GM10248 (cell line): ENCODE measurements at places on chromosomes 2 and 18.

- no peak for DNase-seq
Measured at GRCh38 chr2:230688490-230688889, 24.2 kb upstream of the CAB39 start.

DNA sequence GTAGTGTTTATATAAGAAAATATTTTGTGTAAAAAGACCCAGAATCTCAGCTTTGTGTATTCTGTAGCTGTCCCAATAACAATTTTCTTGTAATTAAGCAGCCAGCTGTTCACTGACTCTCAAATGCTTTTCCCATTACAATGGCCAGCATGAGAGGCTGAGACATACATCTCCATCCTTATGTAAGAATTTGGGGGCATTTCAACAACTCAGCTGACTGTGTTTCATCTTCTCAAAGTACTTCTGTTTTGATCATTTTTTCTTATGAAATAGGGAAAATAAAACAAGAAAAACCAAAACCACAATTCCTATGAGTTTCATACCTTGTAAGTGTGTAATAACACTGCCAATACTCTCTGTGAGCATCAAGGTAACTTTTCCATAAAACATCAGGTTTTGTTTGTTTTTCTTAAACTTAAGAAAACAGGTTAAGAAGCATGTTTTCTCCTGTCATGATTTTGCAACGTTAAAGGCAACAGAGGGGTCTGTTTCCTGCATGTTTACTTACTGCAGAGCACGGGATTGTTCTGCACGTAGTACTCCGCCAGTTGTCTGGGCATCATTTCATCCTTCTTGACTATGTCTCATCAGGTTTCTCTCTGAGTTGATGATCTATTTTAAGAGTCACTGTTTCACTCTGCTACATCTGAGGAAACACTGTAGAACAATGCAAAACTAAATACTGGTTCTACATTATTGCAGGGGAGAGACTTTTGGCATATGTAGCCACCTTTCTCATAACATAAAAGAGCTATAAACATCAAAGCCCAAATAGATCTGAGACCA lies 62.9 kb upstream of the CYRIA start:
- DNase-seq: no peak

- DNase-seq: no peak
Measured at GRCh38 chr18:2794159-2794558, 52.6 kb upstream of the EMILIN2 start.

DNA sequence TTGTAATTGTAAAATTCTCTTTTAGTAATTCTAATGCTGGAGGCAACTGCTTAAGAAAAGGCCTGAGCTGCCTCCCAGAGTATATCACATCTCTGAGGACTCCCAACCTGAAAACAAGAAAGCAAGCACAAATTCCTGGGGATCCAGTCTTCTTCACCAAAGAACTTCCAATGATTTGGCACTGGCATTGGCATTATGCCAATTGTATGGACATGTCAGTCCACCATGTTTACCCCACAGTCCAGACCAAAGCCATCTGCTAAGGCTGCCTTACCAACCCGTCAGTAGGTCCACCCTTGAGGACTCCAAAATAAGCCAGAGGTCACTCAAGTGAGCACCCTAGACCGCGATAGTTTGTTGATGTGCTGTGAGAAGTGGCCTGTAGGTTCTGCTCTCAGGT lies 263.1 kb downstream of the RND3 start:
- DNase-seq: no peak

GRCh38 chr2:190254063-190254850 lies 65.4 kb downstream of the HIBCH start:
- DNase-seq: no peak

- DNase-seq: no peak
Measured at GRCh38 chr2:187477051-187477450, 29.0 kb upstream of the CALCRL start.

DNA sequence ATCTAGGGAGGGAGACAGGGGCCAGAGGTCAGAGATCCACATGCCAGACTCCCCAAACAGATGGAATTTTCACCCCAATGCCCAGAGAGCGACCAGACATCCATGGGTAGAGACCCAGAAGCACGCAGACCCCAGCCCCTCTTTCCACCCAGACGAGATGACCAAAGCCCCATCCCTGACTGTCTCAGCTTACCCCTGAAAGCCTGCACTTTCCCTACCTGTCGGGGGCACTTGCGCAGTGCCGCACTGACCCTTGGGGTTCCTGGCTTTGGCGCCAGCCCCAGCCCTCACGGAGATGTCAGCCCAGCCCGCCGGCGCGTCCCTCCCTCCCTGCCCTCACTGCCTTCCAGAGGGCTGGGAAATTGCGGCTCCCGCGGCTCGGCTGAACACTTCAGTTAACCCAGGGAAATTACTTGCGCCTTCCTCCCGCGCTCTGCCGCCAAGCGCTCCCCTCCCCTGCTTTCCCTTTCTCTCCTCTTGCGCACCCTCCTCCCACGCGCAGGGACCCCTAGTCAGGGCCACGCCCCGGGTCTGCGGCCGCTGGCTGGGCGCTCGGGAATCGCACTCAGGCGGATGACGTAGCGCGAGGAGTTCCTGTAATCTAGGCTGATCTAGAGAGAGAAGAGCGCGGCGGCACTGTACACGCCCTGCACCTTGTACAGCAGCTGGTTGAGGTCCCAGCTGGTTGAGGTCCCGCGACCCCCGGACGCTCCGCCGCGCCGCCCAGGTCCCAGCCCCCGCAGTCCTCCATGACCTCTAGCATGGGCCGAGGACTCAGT lies 12.0 kb downstream of the ALPG start:
- DNase-seq: no peak

GRCh38 chr2:60230037-60230436 lies 323.4 kb downstream of the BCL11A start:
- DNase-seq: no peak

DNA sequence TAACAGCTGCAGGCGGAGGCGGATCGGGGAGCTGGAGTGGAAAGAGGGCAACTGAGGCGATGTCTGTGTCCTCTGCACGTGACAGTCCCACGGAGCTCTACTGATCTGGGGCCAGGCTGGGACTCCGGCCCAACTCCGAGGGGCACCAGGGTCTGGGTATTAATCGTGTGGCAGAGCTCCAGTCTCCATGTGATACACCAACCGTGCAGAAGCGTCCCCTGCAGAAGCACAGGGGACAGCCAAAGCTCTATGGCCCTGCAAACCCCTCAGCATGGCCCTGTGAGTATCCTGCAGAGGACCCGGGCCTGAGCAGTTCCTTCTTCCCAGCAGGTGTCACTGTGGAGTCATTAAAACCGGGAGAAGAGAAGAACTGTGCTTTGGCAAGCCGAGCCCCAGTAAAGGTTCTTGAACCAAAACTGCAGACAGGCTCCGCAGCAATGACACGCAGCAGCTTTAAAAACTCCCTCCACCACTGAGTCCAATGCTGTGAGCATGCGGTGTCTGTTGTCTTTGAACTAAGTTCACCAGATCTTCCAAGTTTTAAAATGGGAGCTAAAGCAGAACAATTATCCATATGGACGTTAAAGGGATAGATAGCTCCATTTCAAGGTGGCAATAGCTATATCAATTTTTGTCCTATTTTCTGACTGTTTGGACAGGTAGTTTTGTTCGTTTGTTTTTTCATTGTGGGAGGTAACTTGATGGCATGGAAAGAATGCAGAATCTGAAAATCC lies 79.4 kb downstream of the TMEM182 start:
- DNase-seq: peak; percentile 43

DNA sequence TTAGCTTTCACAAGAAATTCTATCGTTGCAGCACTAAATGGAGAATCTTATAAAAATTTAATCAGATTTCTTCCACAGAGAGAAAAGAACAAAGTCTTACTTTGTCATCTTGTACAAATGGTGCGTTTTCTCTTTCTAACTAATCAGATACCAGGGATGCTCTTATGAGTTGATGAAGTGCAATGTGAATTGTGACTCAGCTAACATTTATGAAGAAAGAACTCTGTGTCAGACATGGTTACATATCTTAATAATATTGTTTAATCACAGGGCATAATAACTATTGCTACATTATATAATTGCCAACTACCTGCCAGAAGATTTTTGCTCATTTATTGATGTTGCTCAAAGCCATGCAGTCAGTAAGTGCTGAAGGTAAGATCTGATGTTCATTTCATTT lies 465.0 kb downstream of the CCDC85A start:
- no peak for DNase-seq

GRCh38 chr2:58938988-58939387 lies 697.9 kb upstream of the FANCL start:
- no peak for DNase-seq

- DNase-seq: no peak
Measured at GRCh38 chr18:32937066-32937465, 164.2 kb upstream of the KLHL14 start.

- no peak for DNase-seq
Measured at GRCh38 chr2:107133412-107133811, 247.4 kb upstream of the ST6GAL2 start.

DNA sequence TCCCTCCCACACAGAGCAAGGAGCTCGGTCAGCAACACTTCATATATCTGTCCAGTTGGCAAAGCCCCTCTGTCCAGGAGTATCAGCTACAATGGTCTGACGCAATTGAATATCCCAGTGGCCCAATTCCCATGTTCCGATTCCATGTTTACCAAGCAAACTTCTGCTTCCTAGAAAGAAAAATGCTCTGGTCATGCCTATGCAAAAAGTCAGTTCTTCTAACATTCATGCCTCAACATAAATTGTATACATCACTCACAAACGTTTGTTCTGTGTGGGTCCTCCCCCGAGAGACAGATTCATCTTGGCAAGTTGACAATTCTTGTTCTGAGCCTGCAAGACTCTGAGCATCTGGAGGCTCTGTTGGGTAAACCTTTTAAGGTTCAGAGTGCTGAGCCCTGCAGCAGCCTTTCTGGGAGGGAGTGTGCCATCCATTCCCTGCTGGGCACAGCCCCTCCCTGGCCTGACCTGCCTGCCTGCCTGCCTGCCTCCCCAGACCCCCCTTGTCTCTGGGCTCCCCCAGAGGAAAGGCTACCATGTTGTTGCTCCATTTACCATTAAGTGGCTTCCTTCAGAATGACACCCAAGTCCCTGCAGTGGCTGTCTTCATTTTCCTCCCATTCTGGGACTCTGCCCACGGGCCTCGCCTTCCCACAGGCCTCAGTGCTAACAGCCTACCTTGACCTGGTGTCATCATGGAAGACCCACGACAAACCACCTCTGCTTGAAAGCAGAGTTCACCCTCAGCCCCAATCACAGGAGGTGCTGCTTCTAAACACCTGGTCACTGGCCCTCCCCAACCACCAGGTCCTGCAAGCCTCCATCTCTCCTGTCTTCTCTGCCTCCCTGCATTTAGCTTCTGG lies 37.6 kb upstream of the TAF1B start:
- no peak for DNase-seq

DNA sequence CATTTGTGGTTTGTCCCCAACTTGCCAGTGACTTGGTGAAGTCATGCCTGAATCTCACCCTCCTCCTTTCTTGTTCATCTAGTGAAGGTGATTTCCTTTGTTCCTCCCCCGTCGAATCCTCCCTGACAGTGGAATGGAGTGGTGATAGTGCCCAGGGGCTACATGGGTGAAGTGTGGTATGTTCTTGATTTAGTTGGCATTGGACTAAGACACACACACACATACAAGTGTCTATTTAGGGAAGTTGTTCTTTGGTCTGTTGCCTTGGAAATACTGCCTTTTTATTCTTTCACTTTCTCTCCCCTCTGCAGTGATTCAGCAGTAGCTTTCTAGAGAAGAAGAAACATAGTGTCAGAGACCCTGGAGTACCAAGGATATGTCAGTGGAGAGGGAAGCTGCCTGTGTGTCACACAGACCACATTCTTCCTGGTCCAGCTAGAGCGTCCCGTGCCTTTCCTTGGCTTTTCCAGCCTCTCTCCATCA lies 10.9 kb downstream of the INPP4A start:
- peak; percentile 41 for DNase-seq

DNA sequence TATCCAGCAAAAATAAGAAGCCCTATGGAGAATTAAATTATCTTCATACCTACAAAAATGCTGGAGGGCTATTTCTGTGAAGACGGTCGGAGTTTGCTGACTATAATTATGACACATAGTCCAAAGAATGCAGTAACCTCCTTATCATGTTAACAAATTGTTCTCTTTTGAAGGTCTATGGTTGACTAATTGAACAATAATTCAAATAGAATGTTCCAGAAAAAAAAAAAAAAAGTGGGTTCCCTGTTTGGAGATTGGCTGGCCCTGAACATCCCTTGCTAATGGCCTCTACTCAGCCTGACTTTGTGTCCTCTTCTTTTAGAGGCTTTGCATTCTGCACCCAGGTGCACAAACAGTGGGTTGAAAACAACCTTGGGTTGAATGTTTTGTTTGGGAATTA lies 82.8 kb upstream of the CCBE1 start:
- DNase-seq: no peak

- no peak for DNase-seq
Measured at GRCh38 chr2:70939839-70940580, 4.3 kb downstream of the ATP6V1B1 start.
